PC-3 (cell line): ENCODE measurements at places on chromosomes 2 and 18. TPM values are rescaled to one million over a fixed set of nuclear protein-coding genes. Genes with fewer than 3 reads are reported as not detected.

- DNase-seq, result no peak
Observed at GRCh38 chr18:44747157-44747556, 66.5 kb downstream of the SETBP1 start.

- DNase-seq, result no peak
Observed at GRCh38 chr2:11011359-11011758, 99.6 kb downstream of the KCNF1 start.

Gene ASAP2
- total RNA-seq, result 25.2 and 34.5 TPM in 2 replicates

Gene PLB1
- 0.40 and 1.3 TPM in 2 replicates for total RNA-seq

DNA sequence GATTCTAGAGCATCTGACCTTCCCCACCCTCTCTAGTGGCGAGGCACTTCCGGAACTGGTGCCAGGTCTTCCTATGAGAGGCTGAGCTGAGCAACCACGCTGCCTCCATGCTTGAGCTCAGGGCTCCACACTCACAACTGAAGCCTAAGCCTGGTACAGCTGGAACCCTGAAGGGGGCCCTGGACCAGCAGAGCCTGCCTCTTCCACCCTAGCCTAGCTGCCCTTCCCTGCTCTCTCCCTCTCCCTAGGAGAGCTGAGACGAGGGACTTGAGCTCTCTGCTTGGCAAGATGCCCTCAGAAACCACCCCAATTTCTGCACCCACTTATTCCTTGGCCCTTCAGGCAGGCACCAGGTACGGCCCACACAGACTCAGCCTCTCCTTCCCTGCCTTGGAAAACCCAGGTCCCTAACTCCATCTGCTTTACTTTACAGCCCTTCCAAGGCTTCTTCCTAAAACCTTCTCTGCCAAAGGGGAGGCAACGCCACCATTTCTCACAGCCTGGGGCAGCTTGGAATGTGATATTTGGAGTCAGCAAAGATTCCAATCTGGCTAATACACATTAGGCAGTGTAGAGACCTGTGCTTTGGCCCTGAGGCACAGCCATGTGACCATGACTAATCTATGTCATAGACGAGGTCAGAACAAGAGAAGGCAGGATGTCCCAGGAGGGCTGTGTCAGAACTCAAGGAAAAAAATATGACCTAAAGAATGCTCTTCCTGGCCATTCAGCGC is 18.8 kb downstream of the COX7A2L start:
- peak; percentile 70 for DNase-seq

- peak; percentile 48 for DNase-seq
Observed at GRCh38 chr2:187546762-187547333, 7.4 kb downstream of the TFPI start.

Gene LOXL3
- total RNA-seq, result 5.8 and 12.4 TPM in 2 replicates

GRCh38 chr2:160869411-160869810 is 290.8 kb upstream of the TANK start:
- DNase-seq, result peak; percentile 95

GRCh38 chr18:13291299-13291698 is 72.7 kb downstream of the LDLRAD4 start:
- no peak for DNase-seq

- DNase-seq, result no peak
Observed at GRCh38 chr2:221602938-221603337, 30.8 kb upstream of the EPHA4 start.

DNA sequence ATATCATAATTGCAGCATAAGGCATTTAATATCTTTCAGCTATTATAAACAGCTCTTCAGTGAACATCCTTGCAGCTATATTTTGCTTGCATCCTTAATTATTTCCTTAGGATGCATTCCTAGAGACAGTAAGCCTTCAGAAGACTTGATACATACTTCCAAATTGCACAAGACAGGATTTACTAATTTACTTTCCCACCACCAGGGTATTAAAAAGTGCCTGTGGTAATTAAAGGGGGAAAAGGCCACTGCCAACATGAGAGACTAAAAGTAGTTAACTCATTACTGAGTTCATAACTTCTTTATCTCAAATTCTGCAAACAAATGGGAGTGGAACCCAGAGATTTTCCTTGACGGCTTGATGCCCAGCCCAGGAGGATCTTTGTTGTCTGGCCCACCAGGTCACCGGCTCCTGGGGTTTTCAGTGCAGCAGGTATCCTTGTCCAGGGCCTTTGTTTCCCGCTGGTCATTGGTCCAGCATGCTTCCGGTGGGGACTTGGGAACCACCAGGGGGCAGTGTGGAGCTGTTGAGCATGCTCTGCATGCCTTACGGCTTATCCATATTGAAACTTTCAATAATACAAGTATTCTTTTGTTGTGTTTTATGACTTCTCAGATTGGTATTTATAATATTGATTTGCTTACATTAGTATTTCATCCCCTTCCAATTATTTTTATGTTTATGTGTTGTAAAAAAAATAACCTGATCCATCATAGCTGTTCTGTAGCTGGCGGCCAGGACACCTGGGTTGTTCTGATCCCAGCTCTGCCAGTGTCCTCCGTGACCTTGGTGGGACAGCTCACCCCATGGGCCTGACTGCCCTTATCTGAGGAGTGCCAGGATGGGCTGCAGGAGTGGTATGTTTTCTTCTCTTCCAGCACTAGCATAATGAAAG is 61.4 kb downstream of the TGOLN2 start:
- DNase-seq, result peak; percentile 69

DNA sequence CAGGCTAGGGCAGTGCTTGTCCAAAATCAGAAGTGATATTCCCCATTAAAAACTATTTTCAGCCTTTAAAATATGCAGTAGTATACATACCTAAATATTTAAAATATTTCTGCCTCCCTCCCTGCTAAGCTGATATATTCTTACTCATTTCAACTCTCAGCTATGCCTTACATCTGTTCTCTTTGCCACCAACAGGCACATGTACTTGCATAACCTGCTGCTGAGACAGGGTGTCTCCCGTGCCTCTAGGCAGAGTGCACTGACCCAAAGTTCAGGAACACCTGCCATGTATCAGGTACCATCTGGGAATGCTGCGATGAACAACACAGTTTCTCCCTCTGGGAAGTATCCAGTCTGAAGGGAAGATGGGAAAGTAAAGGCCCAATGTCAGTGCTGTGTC is 91.7 kb downstream of the STK39 start:
- DNase-seq, result no peak

Gene IGFBP5
- total RNA-seq, result 140 and 157 TPM in 2 replicates
